ENCODE measurements at places on chromosomes 7 and 10.

DNA sequence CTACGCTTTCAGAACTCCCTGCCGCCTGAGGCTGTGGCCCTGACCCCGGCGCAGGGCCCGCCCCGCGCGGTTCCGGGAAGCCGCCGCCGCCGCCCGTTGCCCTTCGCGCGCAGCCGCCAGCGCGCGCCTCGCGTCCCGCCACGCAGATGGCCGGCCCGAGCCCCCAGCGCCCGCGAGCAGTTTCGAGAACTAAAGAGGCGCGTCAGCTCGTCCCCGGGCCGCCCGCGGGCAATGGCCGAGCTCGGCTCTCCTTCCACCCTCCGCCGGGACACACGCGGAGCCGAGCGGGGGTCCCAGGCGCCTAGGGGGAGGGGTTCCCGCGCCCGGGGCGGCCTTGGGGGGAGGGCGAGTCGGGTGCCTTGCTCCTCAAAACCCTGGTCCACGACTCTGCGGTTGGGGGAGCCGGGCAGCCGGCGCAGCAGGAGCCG is 1.8 kb downstream of the HNRNPF start:
- no peak for DNase-seq

DNA sequence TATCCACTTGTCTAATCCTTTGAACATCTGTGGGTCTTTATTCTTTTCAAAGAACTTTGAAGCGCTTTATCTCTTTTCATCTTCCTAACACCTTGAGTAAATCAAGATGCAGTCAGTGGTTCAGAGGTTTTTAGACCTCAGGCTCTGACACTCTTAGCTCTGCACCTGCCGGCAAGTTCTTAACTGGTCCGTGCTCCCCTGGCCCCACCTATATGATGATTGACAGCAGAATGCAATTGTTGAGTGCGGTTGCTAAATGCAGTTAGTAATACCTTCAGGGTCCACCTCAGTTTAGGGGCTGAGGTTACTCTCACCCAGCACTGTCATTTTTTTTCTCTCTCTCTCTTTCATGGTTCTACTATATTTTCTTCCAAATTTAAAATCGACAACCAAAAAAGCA is 854.2 kb upstream of the AUTS2 start:
- DNase-seq: no peak

DNA sequence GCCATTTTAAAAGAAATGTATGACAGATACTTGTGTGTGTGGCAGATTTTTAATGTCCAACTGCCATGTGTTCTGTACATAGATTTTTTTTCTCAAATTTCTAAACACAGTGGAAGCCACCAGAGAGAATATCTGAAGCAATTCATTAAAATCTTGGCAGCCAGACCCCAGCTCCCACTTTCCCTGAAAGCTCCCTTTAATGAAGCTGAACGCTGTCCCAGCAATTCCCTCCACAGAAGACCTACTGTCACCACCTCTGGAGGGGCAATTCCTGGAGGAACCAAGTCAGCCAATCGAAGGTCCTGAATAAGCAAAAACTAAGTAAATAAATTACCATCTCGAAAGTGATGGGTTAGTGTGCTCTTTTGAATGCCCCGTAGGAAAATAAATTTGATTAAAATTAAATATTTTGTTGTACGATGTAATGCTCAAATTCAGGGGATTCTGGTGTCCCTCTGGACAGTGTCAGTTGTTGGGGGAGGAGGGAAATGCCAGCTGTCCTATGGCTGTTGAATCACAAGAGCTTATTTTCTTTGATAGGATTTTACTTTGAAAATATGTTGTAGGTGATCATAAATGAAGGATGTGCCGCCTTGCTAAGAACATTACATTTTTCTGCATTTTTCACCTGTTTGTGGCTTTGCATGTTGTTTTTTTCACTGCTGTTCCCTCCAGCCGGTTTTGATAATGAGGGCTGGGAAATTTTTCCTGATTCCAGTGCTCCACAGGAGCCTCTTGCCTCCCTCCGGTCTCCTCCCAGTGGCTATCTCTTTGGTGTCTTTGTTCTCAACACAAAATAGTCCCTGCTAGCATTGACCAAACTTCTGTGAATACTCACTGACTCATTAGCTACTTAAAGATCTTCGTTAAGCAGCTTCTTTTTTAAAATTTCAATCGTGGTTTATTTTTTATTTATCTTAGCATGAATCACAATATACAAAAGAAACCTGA is 9.2 kb upstream of the GSAP start:
- DNase-seq: peak; percentile 82

DNA sequence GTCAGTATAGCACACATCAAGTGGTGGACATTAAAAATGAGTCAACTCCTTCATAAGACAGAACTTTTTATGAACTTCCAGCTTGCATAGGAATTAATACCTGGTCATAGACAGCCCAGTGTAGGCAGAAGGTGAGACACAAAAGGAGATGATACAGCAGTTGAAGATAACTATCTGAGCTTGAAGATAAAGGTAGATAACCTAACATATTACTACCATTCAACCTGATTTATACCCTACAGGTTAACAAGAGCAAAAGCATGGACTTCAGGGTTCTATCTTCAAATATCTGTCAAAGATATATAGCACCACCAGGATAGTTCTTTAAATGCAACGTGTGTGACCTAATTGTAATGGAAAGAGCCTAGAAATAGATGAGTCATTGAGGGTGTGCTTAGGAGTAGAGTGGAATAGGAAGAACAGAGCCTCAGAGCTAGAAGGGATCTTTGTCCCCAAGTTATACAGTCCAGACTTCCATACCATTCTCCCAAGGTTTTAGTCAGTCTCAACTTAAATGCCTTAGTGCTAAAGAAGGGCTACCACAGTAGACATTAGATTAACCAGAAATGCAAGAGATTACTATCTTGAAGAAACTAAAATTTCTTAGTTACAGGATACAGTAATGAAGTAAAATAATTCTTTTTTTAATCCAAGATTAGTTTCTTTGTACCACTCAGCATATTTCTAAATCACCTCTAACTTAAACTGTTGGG is 9.2 kb downstream of the ZNF800 start:
- peak; percentile 12 for DNase-seq

GRCh38 chr7:107286751-107287621 is 118.2 kb downstream of the HBP1 start:
- no peak for DNase-seq

DNA sequence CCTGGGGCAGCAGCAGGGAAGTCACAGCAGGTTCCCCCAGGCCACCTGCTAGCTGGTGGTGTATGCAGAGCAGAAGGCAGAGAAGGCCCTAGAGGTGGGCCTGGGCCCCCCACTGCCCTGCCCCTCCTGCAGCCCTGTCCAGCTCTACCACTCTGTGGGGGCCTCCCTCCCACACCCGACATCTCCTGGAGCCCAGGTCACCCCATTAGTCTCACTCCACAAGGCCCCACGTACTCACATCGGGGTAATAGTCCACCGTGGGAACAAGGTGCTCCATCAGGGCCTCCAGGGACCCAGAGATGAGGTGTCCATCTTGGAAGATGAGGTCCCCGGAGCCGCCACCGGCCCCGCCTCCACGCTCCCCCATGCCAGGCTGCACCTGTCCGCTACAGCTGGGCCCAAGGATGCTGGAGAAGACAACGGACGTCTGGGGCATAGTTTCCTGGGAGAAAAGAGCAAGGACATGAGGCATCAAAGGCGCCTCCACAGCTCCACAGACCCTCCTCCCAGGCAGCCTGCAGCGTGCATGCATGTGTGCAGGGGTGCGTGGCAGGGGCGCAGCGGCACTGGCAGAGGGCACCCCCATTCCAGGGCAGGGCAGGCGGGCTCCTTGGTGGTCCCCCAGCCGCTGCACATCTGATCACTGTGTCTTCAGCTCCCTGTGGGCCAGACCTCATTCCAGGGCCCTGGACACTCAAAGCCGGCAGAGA is 61.0 kb downstream of the RASGEF1A start:
- no peak for DNase-seq

GRCh38 chr10:22515009-22515408 is 169.7 kb downstream of the SPAG6 start:
- no peak for DNase-seq

All from foreskin fibroblast (primary cell).